ENCODE measurements at places on chromosomes 3 and 15. TPM values are rescaled to one million over a fixed set of nuclear protein-coding genes. Genes with fewer than 3 reads are reported as not detected.

DNA sequence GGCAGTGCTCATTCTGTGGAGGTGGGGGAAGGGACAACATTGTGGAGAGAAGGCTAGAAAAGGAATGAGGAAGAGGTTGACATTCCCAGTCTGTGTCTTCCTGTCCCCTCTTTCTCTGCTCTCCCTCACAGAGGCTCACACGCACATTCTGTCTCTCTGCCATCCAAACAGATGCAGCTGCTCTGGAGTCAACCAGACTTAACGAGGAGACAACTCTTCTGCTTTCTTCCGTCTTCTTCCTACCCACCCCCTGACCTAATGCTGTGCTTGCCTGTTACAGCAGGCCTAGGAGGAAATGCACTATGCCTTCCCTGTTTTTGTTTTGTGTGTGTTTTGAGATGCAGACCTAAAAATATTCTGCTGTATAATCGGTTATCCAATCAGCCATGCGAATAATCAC, 121.9 kb downstream of the CACNA1D start:
- peak; percentile 28 for DNase-seq

DNA sequence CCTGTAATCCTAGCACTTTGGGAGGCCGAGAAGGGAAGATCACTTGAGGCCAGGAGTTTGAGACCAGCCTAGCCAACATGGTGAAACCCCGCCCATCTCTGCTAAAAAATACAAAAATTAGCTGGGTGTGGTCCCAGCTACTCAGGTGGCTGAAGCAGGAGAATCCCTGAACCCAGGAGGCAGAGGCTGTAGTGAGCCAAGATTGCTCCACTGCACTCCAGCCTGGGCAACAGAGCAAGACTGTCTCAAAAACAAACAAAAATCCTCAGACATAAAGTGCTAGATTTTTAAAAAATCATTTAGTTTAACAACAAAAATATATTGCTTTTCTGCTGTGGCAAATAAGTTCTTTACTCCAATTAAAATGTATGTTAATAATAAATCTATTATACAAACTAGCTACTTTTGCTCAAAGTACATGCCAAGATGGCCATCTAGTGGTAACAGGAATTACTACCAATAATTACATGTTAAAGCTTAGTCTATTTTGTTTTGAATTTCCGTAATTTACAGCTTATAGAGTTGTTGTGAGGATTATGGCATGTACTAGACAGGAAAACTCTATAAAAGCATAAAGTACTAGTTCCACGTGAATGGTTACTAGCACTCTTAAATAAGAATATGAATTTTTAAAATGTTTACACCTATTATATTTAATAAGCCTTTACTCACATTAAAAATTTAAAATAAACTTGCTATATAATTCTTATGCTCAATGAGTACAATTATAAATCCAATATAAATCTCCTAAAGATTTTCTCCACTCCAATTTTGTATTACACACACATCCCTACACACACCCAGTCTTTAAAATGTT, 39.0 kb downstream of the GABPB1 start:
- DNase-seq, result peak; percentile 29

SERPINI2 gene
- 1.0 TPM for polyA plus RNA-seq

A4GNT gene
- 2.8 TPM for polyA plus RNA-seq

GRCh38 chr3:195699860-195700259, 20.9 kb upstream of the MUC20 start:
- no peak for DNase-seq

- DNase-seq, result peak; percentile 20
Observed at GRCh38 chr3:145094355-145094941, 1066.5 kb downstream of the PLOD2 start.

SAXO2 gene
- polyA plus RNA-seq, result 7.7 TPM

DNA sequence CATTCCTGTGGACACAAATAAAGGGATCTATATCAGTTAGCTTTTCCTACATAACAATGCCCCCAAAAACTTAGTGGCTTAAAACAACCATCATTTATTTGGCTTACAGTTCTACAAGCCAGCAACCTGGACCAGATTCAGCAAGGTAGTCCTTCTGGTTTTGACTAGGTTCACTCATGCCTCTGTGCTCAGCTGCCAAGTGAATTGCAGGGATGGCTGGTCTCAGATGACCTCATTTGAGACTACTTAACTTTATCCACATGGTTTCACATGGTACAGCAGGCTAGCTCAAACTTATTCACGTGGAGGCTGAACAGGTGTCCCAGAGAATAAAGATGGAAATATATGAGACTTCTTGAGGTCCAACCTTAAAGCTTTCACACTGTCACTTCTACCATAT, 119.3 kb upstream of the BFSP2 start:
- peak; percentile 28 for DNase-seq

GRCh38 chr3:179432451-179432850, 18.8 kb downstream of the GNB4 start:
- DNase-seq, result no peak

ITPR1 gene
- polyA plus RNA-seq, result 58.8 TPM

GRCh38 chr3:46372492-46373359, 2.0 kb downstream of the CCR5 start:
- no peak for DNase-seq

DNA sequence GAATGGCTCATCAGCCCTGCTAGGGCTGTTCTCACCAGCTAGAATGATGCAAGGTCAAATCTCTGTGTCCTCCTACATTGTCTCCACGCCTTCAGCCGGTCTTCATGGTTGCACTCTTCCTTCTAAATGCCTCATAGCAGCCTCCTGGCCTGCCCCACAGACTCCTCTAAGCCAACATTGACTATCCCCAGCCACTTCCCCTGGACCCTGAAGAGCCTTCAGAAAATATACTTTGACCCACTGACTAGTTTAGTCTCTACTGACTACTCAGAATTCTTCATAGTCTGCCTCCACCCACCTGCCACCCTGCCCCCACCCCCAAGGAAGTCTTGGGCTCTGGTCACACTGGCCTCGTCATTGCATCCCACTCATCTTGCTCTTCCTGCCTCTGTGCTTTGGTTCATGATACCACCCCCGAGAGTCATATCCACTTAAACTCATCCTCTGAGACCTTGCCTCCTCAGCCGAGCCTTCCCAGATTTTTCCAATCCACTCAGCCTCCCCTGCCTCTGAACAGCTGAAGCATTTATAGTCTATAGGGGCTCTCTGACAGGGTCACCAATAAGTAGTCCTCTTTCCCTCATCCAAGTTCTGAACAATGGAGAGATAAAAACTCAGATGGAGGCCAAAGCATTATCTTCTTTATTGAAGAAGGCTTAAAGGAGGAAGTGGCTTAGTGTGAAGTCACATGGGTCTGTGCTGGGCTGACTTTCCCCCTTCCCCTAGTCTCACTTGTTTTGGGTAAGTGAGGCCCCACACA, 9.5 kb upstream of the DOCK3 start:
- DNase-seq, result no peak

GRCh38 chr3:95750097-95750496, 1064.3 kb upstream of the EPHA6 start:
- peak; percentile 0 for DNase-seq

- DNase-seq, result no peak
Observed at GRCh38 chr15:66617137-66618090, 51.6 kb upstream of the LCTL start.

GRCh38 chr15:60933900-60934885, 294.9 kb downstream of the RORA start:
- no peak for DNase-seq

- DNase-seq, result no peak
Observed at GRCh38 chr15:93017526-93017925, 71.5 kb downstream of the RGMA start.

DNA sequence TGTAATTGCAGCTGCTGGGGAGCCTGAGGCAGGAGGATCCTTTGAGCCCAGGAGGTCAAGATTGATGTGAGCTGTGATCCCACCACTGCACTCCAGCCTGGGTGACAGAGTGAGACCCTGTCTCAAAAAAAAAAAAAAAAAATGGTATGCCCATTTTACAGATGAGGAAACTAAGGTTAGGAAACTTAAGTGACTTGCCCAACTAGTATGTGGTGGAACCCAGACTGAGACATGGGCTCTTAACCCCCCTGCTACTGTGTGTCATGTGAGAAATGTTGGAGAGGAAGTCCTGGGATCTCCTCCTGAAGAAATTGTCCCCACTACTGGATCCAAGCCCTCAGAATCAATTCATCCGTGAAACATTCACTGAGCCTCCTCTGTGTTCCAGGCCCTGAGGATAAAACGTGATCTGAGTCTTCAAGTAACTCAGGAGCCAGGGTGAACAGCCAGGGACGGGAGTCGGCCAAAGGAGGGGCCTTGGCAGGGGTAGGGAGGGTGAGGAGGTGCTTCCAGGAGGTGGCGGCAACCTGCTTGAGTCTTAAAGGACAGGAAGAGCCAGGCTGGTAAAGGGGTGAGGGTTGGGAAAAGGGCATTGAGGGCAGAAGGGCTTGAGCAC, 19.6 kb upstream of the RNU6-1 start:
- no peak for DNase-seq

DNA sequence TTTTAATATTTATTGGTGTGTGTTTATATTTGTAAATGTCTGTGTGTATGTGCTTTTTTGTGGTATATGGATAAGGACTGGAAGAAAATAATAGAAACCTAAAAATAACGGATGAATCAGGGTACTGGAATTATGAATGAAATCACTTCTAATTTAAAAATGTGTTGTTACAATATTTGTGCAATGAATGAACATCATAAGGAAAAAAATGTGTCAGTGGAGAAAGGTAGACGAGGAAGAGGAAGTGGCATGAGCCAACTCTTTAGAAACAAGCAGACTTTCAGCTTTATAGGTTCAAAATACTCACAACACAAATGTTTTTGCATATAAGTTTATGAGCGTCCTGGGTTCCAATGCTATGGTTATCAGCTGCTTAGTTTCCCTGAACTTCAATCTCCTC, 59.4 kb downstream of the SOX2 start:
- no peak for DNase-seq

P3H2 gene
- 98.8 TPM for polyA plus RNA-seq

DNA sequence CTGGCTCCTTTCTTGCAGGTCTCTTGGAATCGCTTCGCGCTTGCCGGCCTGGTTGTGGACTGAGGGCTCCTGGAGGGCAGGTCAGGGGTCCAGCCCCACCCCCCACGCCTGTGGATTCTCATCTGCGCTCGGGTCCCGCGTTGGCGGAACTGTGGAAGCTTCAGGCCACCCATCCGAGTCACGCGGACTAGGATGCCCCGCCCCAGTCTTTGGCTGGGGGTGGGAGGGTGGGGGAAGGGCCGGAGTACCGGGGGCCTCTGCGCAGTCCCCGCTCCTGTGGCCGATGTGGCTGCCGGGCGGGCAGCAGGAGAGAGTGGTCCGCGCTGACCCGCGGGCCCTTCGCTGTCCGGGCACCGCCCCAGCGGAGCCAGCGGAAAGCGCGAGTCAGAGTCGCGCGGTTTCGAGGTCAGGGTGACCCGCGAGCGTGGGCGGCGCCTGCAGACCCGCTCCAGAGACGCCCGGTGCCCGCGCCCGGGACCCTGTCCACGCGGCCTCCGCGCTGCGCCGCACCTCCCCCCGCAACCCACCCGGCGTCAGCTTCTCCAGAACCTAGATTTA, 114.2 kb downstream of the KLF13 start:
- peak; percentile 24 for DNase-seq

LAMB2 gene
- 397 TPM for polyA plus RNA-seq

- DNase-seq, result no peak
Observed at GRCh38 chr15:98720031-98720430, 71.7 kb downstream of the IGF1R start.

DNA sequence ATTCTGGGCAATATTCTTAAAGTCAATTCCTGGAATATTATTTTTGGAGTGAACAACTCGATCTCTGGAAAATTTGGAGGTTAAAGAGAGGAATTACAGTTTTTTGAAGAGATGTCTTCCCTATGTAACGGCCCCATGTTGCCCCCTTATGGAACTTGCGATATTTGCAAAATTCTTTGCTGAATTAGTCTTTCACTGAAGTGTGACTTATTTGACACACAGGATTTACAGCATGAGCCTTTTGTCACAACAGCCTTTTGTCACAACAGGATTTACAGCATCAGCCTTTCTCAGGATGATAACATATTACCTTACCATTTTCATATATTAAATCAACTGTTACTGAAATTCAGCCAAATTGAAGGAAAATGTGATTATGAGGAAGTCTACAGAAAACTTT, 37.8 kb upstream of the SPTSSB start:
- DNase-seq, result peak; percentile 51

SH2D7 gene
- 0.83 TPM for polyA plus RNA-seq

TM4SF18 gene
- polyA plus RNA-seq, result 28.8 TPM

DNA sequence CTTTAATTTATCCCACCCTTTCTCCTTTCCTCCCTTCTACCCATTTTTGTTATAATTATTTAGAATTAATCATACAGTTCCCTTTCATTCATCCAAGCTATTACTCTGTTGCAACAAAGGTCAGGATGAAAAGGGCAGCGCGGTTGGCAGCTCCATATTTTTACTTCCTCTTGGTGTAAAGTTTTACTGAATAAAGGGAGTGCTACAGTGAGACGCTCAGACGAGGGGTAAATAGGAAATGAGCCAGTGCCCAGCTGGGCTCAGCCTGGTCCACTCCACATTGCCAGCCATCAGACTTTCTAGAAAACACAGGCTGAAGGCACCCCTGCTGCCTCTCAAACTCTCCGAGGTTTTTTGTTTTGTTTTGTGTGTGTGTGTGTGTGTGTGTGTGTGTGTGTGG, 21.9 kb upstream of the ZBTB38 start:
- no peak for DNase-seq

- DNase-seq, result no peak
Observed at GRCh38 chr3:124974691-124975090, 40.1 kb upstream of the MUC13 start.

GRCh38 chr3:169153656-169154055, 509.9 kb downstream of the MECOM start:
- DNase-seq, result no peak

- DNase-seq, result no peak
Observed at GRCh38 chr3:13015286-13016082, 57.7 kb downstream of the IQSEC1 start.

DNA sequence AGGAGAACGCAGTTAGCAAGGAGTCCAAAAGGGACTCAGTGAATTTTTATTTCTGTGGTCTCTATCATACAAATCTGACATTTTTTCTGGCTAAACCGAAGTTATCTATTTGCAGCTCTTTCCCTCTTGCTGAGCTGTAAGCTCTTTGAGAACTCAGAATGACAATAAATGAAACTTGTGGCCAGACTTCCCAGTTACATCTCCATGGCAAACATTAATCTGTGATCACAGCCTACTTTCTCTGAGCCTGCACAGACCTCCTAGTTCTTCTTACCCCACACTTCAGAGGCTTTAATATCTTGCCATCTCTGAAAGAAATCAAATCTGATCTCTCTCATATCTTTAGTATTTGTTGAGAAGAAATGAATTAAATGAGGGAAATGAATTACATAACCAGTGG, 58.0 kb downstream of the PLD1 start:
- DNase-seq, result no peak

DNA sequence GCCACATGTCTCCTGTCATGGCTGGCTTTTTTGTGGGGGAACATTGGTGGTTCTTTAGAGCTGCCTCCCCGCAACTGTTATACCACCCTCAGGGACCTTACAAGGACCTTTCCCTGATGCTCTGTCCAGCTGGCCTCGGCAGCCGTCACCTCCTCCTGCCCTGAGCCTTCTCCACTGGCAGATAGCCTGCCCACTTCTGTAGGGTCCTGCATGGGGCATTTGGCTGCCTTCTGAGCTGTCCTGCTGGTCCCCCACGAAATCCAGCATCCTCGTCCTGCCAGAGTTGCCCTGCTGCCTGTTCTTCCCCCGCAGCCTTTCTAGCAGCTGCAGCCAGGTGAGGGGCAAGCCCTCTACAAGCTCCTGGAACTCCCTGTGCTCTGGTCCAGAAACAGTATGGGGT, 86.2 kb downstream of the USP13 start:
- DNase-seq, result no peak

C2CD4A gene
- polyA plus RNA-seq, result 0.30 TPM
